Activated CD4-positive, alpha-beta memory T cell treated with anti-CD3 and anti-CD28 coated beads for 36 hours (primary cell): ENCODE measurements at places on chromosomes 1 and 21. TPM values are rescaled to one million over a fixed set of nuclear protein-coding genes. Genes with fewer than 3 reads are reported as not detected.

SELENOF gene
- total RNA-seq: 139 TPM

KCNA3 gene
- 25.2 TPM for total RNA-seq

AMY1C gene
- not detected for total RNA-seq

HSD3B2 gene
- total RNA-seq: not detected

BRINP2 gene
- total RNA-seq: not detected
